Activated CD4-positive, alpha-beta T cell treated with anti-CD3 and anti-CD28 coated beads, Interleukin-2, Interleukin-6, amounts not matched to agents 100 ng/mL and 50 ng/mL, durations not matched to agents 16 hours and 8 hours (primary cell): ENCODE measurements at places on chromosomes 2 and 18.

DNA sequence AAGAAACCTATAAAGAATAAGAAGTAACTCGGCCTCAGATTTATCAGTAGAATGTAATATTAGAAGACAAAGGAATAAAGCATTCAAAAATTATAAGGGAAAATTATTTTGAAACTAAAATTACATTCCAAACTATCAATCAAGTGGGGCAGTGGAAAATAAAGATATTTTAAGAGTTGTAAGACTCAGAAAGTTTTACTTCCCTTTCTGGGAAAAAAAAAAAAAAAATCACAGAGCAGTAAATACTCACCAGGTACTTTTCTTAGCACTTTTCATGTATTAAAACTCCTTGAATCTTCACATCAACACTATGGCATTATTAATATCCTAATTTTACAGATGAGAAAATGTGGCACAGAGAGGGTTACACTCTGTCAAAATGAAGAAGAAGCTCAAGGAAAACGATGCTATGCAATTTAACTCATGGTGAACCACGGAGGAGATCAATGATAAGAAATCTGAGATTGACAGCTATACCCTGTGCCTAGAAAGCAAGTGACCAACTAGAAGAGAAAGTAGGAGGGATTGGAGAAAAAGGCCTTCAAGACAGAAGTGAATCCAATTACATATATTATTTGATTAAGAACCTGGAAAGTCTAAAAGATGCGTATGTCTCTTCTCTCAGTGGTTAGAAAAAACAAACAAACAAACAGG is 238.9 kb upstream of the ID2 start:
- DNase-seq: no peak

DNA sequence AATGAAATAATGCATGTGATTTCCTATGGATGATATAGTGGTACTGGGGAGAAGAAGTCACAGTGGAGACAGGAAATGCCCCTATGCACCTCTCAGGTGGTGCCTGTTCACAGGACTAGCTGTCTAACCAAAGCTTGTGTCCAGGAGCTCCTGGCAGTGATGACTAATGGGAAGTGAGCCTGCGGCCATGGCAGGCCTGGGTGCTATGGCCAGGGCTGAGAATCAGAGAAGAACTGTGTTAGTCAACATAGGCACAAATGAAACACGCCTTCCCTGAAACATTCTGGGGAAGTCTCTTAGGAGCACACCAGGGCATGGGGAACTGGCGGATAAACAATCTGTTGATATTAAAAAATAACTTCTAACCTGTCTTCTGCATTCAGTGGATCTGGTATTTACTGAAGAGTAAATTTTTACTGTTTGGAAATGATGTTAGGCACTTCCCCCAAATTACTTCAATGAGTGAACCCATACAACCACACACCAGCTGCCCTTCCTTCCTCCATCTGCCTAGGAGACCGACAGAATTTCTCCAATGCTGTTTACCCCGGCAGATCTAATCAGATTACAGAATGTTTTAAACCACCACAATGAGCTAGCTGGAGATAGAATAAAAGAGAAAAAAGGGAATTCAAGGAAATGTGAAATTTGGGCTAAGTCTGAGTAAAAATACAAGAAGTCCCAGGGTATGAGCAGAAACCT is 67.4 kb downstream of the MEP1B start:
- DNase-seq: no peak

DNA sequence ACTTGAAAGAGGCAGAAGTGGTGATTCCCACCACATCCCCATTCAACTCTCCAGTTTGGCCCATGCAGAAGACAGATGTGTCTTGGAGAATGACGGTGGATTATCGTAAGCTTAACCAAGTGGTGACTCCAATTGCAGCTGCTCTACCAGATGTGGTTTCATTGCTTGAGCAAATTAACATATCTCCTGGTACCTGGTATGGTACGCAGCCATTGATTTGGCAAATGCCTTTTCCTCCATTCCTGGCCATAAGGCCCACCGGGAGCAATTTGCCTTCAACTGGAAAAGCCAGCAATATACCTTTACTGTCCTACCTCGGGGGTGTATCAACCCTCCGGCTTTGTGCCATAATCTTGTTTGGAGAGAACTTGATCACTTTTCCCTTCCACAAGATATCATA is 411.5 kb upstream of the SMIM21 start:
- no peak for DNase-seq

GRCh38 chr2:101560780-101561315 is 85.9 kb upstream of the RFX8 start:
- DNase-seq: peak; percentile 10
